ENCODE measurements at places on chromosomes 1 and 21. TPM values are rescaled to one million over a fixed set of nuclear protein-coding genes. Genes with fewer than 3 reads are reported as not detected.

- H3K27ac ChIP-seq, result no peak overlapping the region
- H3K27me3 ChIP-seq, result no peaks in the 10 kb centered on the region
- no peaks in the 10 kb centered on the region for H3K36me3 ChIP-seq
- peaks cover 11% of the 10 kb centered on the region for H3K4me1 ChIP-seq
- no peak overlapping the region for H3K4me3 ChIP-seq
- peak; percentile 82 for DNase-seq
Observed at GRCh38 chr1:117698398-117699160, 92.7 kb downstream of the TENT5C start.

DNA sequence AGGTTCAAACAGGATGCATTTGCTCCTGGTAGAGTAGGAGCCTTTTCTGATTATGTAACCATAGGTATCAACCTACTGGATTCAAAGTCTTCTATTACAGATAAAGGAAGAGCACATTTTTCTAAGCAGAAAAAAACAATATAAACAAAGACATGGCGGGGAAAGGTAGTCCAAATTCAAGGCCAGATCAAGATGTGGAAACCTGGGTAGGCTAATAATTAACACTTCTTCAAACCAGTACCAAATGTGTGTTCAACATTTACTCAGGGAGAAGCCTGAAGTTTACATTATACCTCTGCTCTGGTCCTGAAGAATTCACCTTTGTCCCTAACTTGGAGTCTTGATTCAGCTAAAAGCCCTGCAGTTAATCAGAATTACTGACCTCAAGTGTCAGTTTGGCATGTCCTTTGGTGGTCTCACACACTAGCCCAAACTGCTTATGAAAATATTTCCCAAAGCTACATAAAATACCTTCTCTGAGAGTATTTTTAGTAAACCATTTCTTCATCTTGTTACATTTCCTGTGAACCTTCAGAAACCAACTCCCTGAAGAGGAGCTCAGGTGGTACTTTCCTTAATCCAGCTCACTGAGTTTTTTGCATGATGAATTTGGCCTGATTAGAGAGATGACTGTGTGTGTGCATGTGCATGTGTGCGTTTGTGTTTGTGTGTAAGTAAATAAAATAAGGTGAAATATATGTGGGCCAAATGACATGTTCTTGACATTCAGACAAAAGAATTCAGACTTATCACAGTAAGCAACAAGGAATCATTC, 70.2 kb downstream of the TOR3A start:
- no peak overlapping the region for H3K4me3 ChIP-seq
- no peak overlapping the region for H3K27ac ChIP-seq
- H3K36me3 ChIP-seq, result no peaks in the 10 kb centered on the region
- no peak for DNase-seq

- peak; percentile 6 for DNase-seq
- H3K36me3 ChIP-seq, result no peaks in the 10 kb centered on the region
- no peak overlapping the region for H3K4me3 ChIP-seq
- no peaks in the 10 kb centered on the region for H3K27me3 ChIP-seq
Observed at GRCh38 chr1:66374148-66374547, 159.8 kb upstream of the SGIP1 start.

- no peak overlapping the region for H3K27ac ChIP-seq
- H3K36me3 ChIP-seq, result no peaks in the 10 kb centered on the region
- H3K4me1 ChIP-seq, result no peaks in the 10 kb centered on the region
- no peaks in the 10 kb centered on the region for H3K27me3 ChIP-seq
Observed at GRCh38 chr1:62325681-62326080, 6.4 kb upstream of the KANK4 start.

DNA sequence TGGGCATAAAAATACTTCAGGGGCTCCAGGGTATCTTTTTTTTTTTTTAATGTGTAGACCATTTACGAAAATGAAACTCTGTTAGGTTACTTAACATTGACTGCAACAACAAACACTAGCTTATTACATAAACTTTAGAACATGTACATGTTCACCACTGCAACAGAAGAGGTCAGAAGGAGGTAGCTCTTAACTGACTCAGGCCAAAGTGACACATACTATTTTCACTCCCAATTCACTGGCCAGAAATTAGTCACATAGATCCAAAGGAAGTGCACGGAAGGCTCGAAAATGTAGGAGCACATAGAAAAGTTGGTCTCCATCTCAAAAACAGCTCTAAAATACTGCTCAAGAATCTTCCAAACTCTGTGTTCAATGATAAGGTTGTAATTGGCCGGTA, 107.2 kb downstream of the AKT3 start:
- peak overlapping the region; percentile 2 for H3K27ac ChIP-seq
- peaks cover 6% of the 10 kb centered on the region for H3K4me1 ChIP-seq
- DNase-seq, result peak; percentile 86
- H3K27me3 ChIP-seq, result no peaks in the 10 kb centered on the region
- no peaks in the 10 kb centered on the region for H3K36me3 ChIP-seq

DNA sequence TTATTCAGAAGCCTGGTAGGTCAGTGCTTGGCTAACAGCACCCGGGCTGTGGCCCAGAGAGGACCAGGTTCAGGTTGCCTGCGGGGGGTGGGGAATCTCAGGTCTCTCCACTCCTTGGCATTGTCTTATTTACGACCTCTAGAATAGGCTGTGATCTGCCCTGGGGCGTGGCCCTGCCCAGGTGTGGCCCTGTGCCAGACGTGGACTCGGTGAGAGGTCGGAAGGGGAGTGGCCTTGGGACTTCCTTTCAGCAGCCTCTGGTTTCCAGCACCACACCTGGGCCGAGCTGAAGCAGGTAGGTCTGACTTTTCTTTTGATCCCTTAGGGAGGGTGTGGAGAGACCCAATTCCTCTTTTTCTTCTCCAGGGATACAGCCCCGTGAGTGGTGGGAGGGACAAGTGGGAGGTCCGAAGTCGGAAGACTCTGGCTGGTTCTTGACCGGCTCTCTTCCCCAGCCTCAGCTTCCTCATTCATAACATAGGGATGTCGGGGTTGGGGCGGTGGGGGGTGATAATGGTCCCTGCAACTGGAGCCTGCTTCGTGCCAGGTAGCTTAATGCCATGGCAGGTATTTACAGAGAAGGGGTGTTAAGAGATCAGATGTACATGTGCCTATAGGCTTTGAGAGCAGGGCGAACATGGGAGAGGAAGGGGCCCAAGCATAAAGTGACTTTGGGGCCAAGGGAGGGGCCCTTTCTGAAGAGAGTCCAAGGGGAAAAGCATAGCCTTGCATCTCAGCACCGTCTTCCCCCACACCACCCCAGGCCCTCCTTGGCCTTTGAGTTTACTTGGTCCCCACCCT, 16.5 kb downstream of the ACOT11 start:
- H3K36me3 ChIP-seq, result no peaks in the 10 kb centered on the region
- no peak overlapping the region for H3K27ac ChIP-seq
- H3K27me3 ChIP-seq, result no peaks in the 10 kb centered on the region
- DNase-seq, result no peak

DNA sequence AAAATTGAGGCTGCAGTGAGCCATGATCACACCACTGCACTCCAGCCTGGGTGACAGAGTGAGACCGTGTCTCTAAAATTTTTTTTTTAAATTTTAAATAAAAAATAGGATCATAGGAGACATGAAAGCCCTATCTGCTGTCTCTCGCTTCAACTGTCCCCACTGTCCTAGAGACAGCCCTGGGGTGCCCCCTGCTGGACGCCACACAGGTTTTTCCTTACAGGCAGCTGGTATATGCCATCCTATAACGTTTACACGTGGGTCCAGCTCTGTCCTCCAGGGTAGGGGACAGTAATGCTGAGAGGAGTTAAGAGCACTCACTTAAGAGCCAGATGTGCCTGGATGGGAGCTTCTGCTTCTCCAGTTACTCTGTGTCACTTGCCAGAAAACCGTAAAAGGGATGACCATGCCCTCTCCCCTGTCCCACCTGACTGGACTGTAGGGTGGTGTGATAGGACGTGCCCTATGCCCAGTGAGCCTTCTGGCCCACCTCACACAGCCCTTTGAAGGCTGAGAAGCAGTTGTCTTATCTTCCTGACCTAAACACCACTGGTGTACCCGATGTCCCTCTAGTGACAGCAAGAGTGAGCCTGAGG, 8.5 kb downstream of the FBXO2 start:
- H3K4me1 ChIP-seq, result no peaks in the 10 kb centered on the region
- DNase-seq, result peak; percentile 69
- no peaks in the 10 kb centered on the region for H3K36me3 ChIP-seq
- peaks cover 7% of the 10 kb centered on the region for H3K27me3 ChIP-seq
- no peak overlapping the region for H3K4me3 ChIP-seq

Gene SLC25A34
- 0.77 TPM for total RNA-seq
